ENCODE measurements at places on chromosomes 7 and 10.

GRCh38 chr10:62264702-62265436 lies 3.8 kb downstream of the RTKN2 start:
- peak; percentile 77 for DNase-seq

DNA sequence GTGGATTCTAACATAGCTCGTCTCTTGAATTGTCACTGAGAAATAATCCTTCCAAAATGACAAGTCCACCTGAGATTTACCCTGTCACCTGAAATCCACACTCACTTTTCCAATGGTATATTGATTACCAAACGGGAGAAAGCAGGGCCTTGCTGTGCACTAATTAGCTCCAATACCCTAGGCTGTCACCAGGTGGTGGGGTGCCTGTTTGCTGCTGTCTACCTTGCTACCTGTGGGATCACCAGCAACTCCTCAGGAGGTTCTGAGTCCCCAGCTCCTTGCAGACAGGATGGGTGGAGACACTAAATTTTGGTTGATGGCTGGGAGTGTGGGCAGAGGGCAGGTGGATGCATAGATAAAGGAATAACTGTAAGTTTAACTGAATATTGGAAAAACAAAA lies 237.2 kb upstream of the ZNF32 start:
- no peak for DNase-seq

DNA sequence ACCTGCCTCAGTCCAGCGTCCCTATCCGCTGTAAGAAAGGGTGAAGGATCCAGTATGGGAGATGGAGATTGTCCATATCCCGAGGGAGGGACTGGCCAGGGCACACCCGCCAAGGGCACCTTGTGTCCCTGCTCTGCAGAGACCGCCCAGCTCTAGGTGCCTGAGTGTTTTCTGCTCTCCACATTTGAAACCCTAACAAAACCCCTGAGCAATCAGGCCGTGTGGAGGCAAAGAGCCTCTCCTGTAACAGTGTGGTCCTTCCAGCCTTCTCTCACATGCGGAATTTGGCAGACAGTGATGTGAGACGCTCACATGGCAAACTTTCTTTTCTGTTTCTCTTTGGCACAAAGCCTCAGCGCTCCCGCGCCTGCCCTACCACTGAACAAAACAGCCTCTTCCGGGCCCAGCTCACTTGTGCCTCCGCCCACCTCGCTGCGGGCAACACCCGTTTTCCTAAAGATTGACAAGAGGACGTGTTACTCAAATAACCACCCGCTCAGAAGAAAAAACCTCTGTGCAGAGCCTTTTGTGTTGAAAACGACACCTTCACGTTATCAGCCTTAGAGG lies 514.8 kb downstream of the DNAJB6 start:
- DNase-seq, result peak; percentile 6

GRCh38 chr10:61634746-61635145 lies 28.0 kb upstream of the CABCOCO1 start:
- no peak for DNase-seq

GRCh38 chr10:67793313-67793712 lies 44.7 kb downstream of the DNAJC12 start:
- DNase-seq, result no peak

DNA sequence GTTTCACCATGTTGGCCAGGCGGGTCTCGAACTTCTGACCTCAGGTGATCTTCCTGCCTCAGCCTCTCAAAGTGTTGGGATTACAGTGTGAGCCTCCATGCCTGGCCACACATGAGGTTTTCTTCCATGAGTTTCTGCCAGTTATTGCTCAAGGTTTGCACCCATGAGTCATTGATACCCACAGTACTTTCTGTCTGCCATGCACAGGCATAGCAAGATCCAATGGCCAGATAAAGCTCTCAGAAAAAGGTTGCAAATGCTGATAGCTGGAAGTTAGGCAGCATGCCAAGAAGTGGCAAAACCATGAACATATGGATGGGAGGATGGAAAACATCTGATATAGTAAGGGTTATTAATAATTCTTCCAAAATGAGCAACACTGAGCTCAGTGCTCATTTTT lies 298.7 kb upstream of the NRG3 start:
- no peak for DNase-seq
